Pancreas (tissue), 10 donors: ENCODE measurements at places on chromosomes 11 and 22. TPM values are rescaled to one million over a fixed set of nuclear protein-coding genes. Genes with fewer than 3 reads are reported as not detected.

GRCh38 chr11:47552056-47552565, 821 bp downstream of the CELF1 start:
- DNase-seq: peak; percentile 39

- DNase-seq: no peak
These were observed 1.2 kb upstream of the AHNAK start for GRCh38 chr11:62547691-62548281.

DNA sequence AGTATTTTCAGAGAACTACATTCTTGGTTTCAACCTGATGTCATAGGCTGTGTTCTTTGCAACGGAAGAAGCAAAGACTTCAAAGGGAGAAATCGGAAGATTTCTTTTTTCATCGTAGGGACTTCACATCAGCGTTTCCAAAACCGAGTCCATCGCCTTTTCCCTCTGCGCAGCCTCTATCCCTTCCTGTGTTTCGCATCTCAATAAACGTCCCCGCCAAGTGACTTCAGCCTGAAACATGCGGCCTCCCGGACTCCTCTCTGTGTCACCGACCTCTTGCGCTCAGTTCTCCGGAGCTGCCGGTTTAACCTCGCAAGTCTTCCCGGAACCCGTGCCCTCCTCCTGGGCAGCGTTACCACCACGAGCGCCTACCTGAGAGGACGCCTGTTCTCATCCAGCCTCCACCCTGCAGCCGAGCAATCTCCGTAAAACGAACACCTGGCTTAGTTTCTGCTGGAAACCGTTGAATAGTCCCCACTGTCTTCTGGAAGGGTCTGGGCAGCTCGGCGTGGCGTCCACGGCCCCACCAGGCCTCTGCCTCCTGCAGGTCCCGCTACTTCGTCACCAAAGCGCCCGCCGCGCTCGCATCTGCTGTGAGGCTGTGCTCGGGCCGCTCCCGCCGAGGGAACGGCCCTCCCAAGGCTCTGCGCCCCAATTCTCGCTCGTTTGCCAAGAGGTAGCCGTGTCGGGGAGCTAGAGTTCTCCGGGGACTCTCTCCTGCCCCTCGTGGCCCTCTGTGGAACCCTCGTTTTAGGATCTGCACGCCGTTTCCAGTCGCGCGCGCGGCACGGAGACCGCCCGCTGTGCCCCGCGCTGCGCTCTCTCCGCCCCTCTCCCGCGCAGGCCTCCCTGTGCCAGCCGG, at the start of gene GLB1L3:
TSS of gene GLB1L3 (plus strand) at position 846 of the 862 bp plus-strand sequence. CDS start 362 bp downstream, outside the sequence.
- DNase-seq: no peak

DNA sequence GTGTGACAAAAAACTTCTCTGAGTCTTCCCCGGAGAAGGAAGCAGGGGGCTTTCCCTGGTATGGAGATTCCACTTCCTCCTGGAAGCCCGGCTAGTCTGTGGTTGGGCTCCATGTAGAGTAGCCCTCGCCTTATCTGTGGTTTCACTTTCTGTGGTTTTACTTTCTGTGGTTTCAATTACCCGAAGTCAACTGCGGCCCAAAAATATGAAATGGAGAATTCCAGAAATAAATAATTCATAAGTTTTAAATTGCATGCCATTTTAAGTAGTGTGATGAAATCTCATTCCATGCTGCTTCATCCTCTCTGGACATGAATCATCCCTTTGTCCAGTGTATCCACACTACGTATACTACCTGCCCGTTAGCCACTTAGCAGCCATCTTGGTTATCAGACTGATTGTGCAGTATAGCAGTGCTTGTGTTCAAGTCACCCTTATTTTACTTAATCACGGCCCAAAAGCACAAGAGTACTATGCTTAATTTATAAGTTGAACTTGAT, 275.0 kb upstream of the SESN3 start:
- DNase-seq: no peak

DNA sequence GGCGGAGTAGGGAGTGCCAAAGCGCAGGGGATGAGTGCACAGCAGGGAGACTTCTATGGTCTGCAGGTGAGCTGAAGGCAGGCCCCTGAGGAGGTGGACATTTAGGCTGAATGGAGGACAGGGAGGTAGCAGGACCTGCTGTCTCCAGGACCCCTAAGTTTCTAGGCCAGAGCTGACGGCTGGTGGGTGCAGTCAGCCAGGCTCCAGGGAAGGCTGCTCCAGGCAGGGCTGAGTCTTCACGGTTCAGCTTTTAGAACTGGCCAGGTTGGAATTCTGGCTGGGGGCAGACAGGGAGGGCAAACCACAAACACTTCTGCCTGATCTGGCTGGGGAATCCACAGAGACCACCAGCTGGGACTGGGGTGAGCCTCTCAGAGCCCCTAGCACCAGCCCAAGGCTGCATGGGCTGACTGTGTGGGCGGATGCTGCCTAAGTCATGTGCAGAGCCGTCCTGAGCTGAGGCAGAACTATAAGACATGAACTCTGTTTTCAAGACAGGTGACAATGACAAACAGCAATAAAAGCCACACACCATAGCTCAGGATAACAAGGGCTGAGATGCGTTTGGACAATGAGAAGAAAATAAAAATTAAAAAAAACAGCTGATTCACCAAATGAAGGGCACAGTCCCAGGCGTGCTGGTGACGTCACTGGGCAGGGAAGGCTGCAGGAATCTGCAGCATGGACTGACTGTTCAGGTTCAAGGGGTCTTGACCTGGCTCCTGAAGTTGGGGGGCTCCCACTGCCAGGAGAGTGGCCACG, 10.4 kb upstream of the MALAT1 start:
- peak; percentile 49 for DNase-seq

DNA sequence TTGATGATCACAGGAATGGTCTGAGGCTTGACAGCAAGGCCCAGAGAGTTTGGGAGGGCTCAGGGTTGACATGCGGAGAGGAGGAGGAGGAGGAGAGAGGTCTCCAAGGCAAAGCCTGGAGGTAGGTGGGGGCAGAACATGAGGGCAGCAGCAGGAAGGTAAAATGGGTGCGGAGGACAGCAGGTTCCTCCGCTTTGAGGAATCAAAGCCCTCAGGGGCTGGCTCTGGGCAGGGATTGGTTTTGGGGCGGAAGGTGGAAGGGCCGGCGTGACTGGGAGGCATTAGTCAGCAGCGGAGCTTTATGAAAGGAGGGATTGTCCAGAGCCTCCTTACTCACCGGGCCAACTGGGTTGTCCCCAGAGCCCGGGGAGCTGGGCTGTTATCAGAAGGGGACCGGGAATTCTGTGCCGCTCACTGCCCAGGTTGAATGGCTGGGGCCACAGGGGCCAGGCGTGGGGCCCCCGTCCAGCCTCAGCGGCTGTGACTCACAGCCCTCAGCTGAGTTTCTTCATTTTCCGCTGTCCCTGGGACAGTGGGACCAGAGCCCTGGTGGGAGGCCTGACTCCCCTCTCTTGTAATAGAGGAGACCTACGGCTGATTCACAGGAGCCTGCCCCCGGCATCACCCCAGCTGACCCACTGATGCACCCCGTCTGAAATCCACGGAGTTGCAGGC, 36.2 kb downstream of the LIF start:
- peak; percentile 52 for DNase-seq

GRCh38 chr11:14027525-14027924, 65.0 kb downstream of the SPON1 start:
- DNase-seq: no peak

GRCh38 chr11:103806130-103806895, 230.1 kb upstream of the DDI1 start:
- peak; percentile 13 for DNase-seq

DNA sequence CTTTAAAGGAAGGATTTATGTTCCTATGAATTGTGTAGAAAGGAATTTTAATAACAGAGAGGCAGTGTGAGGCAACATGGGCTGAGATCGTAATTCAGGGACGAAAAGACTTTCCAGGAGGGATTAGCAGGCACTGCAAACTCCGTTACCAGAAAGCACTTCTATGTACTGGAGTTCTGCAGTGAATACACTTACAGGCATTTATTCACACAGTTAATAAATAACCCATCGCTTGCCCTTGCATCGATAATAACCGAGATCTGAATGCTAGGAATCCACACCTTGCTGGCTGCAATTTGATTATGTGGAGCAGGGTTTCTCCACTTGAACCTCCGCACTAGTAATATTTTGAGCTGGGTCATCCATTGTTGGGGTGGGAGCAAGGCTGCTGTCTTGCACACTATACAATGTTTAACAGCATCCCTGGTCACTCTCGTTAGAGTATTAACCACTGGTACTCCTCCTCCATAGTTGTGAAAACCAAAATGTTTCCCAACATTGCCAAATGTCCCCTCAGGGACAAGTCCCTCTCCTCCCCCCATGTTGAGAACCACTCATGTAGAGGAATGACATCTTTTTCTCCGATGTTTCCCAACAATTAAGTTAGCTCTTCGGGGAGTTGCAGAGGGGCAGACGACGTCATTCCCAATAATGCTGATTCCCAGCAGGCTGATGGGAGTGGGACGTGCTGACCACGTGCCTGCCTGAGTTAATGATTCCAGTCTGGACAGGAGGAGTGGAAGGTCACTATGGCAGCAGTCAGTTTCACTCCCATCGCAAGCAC, 99.5 kb downstream of the SNX19 start:
- DNase-seq: no peak

DNA sequence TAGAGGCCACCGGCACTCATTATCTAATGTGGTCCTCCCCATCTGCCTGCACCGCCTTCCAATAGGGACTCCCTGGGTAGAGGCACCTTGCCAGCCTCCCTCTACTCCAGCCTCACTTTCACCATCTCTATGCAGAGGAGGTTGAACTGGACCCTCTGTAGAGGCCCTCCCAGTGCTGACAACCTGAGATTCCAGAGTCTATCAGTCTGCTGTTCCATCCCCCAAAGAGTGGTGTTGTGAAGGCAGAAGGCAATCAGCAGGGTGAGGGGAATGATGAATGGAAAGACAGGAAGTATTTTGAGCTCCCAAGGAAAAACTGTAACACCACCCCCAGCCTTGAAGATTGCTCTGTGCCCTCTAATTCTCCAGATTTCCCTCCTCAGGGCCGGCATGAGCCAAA, 77.9 kb downstream of the THAP12 start:
- DNase-seq: no peak

OR5AL1 gene
- not detected for total RNA-seq
